ENCODE measurements at places on chromosomes 4 and X. TPM values are rescaled to one million over a fixed set of nuclear protein-coding genes. Genes with fewer than 3 reads are reported as not detected.

The CCNB3 gene
- total RNA-seq: 0.94 TPM

The ELK1 gene
- 55.5 TPM for total RNA-seq

The ASB9 gene
- total RNA-seq: 0.34 TPM

The DUSP9 gene
- total RNA-seq: not detected

The CCDC110 gene
- not detected for total RNA-seq

The ZC4H2 gene
- total RNA-seq: 1.5 TPM

The NLRP2B gene
- not detected for total RNA-seq

The IRS4 gene
- total RNA-seq: not detected

The HMX1 gene
- total RNA-seq: not detected

The GDPD2 gene
- not detected for total RNA-seq

The COX7B2 gene
- not detected for total RNA-seq

The CRMP1 gene
- not detected for total RNA-seq

The BANK1 gene
- 0.43 TPM for total RNA-seq

The NIPAL1 gene
- total RNA-seq: 16.5 TPM

The RS1 gene
- total RNA-seq: not detected

The GATB gene
- 14.4 TPM for total RNA-seq

The GRID2 gene
- not detected for total RNA-seq

The ADGRG2 gene
- not detected for total RNA-seq

The WDR1 gene
- total RNA-seq: 310 TPM

The MAGEB10 gene
- not detected for total RNA-seq

The CXCL8 gene
- 4.4 TPM for total RNA-seq
